Stimulated activated CD4-positive, alpha-beta T cell treated with anti-CD3 and anti-CD28 coated beads, Interleukin-1b, Interleukin-23, amount 100 ng/mL, for 4 hours (primary cell): ENCODE measurements at places on chromosomes 1 and 21.
A peak's percentile ranks its signal among the peaks of the same experiment; 100 is the strongest.

DNA sequence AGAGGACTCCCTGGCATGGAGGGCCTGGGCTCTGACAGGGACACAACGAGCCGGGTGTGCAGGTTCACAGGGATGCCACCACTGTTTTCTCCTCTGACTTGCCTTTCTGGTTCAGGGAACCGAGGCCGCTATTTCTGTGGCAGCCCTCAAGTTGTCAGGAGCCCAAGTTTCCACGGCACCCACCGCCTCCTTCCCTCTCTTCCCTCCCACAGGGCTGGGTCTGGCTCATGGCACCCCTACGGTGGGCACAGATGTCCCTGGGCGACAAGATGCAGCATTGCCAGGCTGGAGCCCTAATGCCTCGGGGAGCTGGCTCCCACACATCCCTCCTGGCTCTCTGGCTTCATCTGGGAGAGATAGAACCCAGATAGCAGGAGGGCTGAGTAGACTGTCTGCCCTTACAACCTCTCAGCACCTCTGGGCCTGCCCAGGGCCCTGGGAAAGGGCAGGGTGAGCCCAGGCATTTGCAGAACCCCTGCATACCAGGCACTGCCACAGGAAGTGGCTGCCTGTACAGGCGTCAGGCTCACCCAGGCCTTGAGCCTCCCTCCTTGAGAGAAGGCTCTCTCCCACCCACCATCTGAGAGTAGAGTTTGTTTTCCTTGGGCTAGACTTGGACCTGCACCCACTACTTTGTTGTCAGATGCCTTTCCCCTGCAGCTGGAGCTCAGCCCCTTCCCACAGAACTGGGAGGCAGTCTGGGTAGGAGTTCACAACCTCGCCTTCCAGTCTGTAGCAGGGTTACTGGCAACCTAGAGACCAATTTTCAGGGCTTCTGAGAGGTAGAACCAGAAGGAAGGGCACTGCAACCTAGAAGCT is 20.5 kb downstream of the KCNC4 start:
- DNase-seq, result no peak

- DNase-seq, result no peak
These were observed 207.2 kb downstream of the ZC3H11B start for GRCh38 chr1:219405531-219406331.

- DNase-seq, result no peak
These were observed 30.1 kb upstream of the ARHGEF10L start for GRCh38 chr1:17509363-17509762.

- DNase-seq, result peak; percentile 58
These were observed 6.6 kb downstream of the CBR3 start for GRCh38 chr21:36141513-36141925.

DNA sequence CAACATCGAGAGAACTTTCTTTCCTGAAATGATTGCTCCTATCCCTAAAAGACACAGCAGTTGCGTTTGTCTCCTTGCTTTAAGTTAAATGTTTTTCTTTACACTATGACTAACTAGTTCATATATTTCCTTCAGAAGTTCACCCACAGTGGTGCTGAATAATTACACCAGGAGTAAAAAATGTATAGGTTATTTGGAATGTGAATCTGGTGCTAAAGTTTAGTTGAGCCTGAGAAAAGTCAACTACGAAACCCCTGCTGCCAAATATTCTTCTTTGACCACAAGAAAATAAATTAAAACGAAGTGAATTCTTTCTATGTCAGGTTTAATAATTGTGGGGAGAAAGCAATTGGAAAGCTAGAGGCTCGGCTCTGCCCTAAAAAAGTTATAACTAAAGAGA is 52.8 kb downstream of the C4BPA start:
- no peak for DNase-seq

GRCh38 chr1:178275049-178275448 is 181.1 kb downstream of the RASAL2 start:
- DNase-seq, result no peak

GRCh38 chr1:245306628-245307410 is 152.0 kb downstream of the KIF26B start:
- no peak for DNase-seq

DNA sequence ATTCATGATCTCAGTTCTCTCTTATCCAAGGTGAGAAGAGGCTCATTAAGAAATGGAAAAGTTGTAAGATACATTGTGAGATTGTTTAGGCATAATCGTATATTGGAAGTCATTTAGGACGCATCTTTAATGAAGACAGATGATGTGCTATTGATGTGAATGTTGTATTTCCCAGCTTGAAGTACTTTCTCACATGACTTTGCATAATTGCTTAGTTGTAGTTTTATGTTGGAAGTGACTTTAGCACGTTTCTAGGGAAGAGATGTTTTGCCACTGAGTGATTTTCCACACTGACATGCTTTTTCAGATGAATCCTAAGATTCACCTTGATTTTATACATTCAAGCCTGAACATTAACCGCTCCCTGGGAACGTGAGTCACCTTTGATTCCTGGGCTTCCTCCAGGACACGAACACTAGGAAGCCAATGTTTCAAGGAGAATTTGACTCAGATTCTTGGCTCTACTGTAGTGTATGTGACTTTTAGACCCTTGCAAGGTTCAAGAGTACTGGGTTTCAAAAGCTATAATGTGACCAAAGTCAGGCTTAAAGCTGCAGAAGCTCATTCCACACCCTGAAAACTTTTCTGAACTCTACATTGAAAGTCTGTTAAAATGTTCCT is 27.9 kb downstream of the ANGEL2 start:
- DNase-seq, result no peak

DNA sequence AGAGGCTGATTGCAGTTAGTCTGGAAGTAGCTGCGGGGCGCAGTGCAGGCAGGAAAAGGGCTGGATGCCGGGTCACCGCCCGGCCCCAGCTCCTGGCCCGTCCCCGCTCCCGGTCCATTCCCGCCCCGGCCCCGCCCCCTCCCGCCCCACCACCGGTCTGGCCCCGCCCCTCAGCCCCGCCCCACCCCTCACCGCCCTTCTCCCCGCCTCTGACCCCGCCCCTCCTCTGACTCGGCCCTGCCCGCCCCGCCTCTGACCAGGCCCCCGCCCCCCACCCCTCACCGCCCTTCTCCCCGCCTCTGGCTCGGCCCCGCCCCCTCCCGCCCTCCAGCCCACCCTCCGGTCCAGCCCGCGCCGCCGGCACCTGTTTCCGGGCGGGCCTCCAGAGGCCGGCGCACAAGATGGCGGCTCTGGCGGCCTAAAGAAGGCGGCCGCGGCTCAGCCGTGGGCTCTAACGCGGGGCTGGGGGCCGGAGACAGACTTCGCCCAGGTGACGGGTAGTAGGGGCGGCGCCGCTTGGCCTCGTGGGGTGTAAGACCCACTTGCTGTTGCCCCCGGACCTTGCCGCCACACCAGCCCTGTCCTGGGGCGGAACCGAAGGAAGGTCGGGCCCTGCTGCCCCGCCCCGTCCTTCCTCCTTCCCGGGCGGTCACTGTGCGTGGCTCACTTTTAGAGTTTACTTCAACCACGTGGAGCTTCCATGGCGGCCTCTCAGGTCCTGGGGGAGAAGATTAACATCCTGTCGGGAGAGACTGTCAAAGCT is at the start of gene UBIAD1:
TSS of gene UBIAD1 (plus strand) at position 367 of the 763 bp plus-strand sequence. CDS start at position 701, 334 bp downstream.
- peak; percentile 85 for DNase-seq

DNA sequence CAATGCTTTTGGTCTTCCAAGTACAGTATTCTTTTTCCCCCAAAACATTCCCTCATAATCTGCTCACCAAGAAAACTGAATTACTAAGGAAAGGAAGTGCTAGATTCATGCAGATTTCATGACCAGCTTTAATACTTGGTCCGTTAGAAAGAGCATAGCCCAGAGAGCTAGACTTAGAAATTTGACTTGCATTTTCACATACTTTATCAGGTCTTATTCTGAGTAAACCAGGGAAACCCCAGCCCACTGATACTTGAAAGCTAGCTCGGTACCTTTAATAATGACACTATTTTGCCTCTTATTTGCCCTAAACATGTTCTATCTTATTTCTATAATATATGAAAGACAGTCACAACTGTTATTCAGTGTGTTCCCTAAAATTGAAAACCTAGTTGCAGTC is 204.5 kb downstream of the TTLL7 start:
- DNase-seq, result no peak

DNA sequence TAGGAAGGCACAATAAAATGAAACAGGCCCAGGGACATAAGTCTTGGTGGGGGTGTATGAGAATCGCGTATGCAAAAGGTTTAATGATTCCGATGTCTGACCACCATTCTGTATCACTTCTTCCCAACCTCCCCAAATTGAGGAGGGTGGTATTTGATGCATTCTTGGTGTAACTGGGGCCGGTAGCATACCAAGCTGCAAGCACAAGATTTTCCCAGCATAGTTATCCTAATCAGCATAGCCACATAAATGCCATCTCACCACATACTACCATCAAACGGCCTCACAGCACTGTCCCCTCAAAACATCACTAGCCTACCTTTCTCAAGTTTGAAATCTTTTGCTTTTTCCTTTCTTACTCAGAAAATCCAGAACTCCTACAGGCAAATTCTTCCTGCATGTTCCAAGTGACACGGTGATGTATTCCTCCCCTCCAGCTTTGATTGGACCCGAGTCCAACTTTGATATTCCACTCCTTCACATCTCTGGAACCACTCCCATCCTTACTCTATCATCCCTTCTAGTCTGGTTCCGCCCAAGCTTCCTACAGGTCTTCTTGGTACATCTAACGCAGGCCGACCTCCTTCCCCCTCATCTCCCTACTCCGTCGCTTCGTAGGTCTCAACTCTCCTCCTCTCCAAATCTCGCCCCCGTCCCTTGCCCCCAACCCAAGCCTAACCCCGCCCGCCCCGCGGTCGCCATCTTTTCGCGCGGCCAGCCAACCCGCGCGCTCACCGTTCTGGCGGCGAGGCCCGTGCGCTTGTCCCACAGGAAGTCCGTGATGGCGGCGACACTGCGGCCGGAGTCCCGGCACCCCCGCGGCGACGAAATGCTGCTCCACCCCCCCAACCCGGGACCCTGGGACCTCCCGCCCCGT is 600 bp downstream of the CLK2 start:
- no peak for DNase-seq

- DNase-seq, result no peak
These were observed 30.1 kb upstream of the PTGFRN start for GRCh38 chr1:116879478-116880133.

GRCh38 chr1:245019910-245020486 is 134.8 kb upstream of the KIF26B start:
- DNase-seq, result no peak

DNA sequence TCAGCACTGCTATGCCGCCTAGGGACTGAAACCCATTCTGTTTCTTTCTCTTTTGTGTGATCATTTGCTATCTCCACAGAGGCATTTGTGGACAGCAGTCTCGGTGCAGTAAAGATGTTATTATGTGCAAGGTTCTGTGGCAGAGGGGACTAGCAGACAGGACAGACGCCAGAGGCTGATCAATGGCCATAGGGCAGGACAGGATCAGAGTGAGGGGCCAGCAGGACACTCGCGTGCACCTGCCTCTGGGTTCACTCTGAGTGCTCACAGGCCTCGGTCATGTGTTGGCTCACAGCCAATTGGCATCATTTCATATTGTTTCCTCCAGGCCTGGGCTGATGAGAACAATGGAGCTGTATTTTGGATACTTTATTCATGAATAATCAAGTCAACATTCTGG is 212.6 kb downstream of the TGFB2 start:
- no peak for DNase-seq

DNA sequence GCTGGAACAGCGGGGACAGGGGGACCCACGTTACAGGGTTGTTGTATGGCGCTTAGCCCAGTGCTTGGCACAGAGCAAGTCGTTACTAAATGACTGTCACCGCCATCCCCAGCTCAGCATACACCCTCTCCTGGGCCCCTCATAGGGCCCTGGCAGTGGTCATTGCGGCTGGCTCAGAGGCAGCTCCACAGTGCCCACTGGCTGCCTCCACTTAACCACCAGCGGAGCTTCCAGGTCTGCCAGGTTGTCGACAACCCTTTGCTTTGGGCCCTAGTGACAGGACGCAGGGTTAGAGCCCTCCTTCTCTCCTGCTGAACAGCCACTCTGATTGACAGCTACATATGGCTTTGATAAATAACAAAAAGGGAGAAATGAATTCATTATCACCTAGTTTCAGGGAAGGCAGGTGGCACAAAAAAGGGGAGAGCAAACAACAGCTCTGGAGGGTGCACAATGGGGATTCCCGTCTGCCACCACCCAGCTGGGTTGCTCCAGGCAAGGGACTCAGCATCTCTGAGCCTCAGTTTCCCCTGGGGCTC is 4.8 kb downstream of the EFHD2 start:
- no peak for DNase-seq

DNA sequence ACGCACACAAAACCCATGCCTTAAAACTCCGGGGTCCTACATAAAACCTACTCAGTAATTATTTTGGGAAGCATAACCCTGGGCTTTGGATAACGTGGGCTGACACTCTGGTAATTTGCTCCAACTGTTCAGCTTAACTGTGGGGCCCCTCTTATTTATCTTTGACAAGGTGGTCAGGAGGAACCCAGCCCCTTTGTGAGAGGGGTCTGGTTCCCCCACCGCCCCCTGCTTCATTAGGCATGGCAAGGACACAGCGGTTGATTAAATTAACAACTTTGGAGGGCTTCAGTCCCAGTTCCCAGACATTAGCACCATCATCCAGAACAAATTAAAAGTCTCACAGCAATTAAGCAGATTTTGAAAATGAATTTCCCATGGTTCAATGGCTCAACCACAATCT is 14.7 kb downstream of the WLS start:
- no peak for DNase-seq

DNA sequence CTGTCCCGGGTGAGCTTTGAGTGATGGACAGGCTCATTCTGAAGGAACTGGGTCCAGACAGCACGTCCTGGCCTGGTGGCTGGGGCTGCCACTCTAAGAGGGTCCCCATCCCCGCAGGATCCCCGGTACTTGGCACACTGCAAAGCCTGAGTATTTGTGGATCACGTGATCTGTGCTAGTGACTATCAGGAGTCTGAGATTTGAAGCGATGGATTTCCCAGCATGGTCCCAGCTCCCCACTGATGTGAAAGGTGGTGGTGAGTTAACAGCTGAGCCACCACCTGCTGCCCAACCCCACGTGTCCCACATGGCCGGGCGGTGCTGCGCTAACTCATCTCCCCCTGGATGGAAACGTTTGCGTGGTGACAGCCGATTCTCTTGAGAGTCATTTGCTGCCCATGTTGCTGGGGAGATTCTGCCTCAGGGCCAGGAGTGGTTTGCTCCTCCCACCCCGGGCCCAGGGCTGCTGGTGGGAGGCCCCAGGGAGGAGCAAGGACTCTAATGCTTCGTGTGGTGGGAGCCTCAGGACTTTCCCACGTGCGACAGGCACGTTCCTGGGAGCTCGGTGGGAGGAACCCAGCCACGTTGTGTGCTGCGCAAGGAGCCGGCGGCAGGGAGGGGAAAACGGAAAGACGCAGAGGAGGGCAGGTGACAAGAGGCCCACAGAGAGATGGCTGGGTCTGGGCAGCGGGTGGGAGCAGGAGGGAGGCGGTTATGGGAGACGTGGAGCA is 15.1 kb downstream of the FAAP20 start:
- no peak for DNase-seq

- DNase-seq, result no peak
These were observed 62.1 kb downstream of the FOXJ3 start for GRCh38 chr1:42272920-42273319.

GRCh38 chr1:206828765-206829164 is 36.7 kb upstream of the IL20 start:
- DNase-seq, result no peak

GRCh38 chr1:211501711-211502400 is 9.9 kb upstream of the RD3 start:
- DNase-seq, result no peak
